Fibroblast of skin of abdomen (primary cell): ENCODE measurements at places on chromosomes 5 and 9.
A peak's percentile ranks its signal among the peaks of the same experiment; 100 is the strongest.

DNA sequence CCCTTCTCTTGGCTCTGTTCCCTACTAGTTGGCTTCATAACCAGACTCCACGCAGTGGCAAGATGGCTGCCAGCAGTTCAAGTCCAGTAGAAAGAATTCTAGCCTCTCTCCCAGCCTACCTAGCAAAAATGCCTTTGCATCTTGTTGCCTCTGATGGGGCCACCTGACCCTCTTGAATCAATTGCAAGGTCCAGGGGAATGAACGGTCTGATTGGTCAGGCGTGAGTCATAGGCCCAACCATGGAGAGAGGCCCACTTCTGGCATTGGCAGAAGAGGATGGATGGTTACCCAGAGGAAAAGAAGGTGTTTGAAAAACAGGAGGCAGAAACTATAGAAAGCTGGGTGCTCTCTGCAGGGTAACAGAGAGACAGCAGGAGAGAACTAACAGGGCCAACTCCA is 622.6 kb downstream of the CCDC171 start:
- DNase-seq: no peak

GRCh38 chr5:131538177-131538593 is 96.8 kb downstream of the RAPGEF6 start:
- DNase-seq: peak; percentile 65

GRCh38 chr9:38096238-38096805 is 27.3 kb upstream of the SHB start:
- DNase-seq: no peak

- no peak for DNase-seq
These were observed 28.3 kb downstream of the MARCHF6 start for GRCh38 chr5:10381803-10382202.

DNA sequence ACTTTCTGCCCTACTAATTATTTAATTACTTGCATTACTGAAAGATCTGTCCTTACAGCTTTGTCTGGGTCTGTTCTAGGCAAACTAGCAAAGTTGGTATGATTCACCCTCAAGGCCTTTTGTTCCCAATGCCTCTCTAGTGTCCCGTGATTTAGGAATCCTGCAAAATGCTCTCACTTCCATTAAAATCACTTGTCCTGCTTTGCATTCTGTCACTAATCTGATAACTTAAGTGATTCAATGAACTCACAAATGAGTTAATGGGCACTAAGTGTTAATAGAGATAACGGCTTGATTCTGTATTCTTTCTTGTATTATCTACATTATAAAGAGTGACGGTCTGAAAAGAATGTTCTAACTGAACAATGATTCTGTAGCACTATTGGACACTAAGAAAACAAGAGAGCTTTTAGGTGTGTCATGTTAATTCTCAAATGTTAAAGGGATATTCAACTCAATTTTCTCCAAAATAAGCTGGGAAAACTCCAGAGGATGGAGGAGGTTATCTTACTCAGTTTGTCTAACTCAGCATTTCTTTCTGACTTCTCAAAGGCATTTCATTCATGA is 697.3 kb downstream of the CETN3 start:
- DNase-seq: no peak

GRCh38 chr5:180605554-180606214 is 14.4 kb upstream of the SCGB3A1 start:
- peak; percentile 24 for DNase-seq

GRCh38 chr9:136283291-136284235 is 20.3 kb downstream of the CCDC187 start:
- peak; percentile 55 for DNase-seq

DNA sequence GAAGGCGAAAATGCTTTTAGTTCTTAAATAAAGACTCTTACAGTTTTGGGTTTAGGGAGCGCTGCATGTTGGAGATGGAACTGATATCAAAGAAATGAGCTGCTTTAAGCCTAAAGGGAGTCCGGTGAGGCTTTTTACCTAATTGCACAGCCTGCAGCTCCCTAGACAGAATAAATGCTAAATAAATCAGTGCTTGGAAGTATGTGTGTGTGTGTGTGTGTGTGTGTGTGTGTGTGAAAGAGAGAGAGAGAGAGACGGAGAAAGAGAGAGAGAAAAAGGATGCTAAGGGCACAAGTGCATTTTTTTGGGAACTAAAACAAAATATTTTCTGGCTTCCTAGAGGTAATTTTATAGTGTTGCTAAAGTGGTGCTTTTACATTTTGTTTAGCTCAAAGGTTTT is 88.4 kb downstream of the MTRR start:
- no peak for DNase-seq

DNA sequence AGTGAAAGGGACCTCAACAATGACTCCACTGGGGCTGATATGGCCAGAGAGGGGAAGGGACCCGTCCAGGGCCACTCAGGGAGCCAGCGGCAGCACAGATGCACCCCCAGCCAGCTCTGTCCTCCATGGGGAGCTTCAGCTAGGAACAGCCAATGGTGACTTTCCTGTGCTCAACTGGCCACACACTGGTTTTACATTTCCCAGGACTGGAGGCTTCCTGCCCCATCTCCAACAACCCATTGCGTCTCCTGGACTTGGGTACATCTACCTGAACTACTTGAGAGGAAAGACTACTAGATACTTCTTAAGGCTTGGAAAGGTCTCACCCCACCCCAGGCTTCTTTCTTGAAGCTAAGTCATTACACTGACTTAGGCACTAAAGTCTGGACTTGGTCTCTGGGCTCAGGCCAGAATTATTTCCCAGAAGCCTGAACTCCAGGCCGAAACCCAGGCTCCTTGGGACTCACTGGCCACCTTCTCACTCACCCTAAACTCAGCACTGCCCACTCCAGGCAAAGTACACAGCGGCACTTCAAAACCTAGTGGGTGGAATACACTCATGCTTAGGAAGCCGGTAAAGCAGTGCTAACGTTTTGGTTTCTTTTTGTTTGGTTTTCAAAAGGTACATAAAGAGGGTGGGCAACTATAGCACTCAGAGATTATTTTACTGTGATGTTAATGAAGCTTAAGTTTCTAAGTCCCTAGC is 1.5 kb downstream of the IGFBPL1 start:
- DNase-seq: no peak

GRCh38 chr9:112046181-112046580 is 128.9 kb downstream of the SUSD1 start:
- DNase-seq: peak; percentile 73

DNA sequence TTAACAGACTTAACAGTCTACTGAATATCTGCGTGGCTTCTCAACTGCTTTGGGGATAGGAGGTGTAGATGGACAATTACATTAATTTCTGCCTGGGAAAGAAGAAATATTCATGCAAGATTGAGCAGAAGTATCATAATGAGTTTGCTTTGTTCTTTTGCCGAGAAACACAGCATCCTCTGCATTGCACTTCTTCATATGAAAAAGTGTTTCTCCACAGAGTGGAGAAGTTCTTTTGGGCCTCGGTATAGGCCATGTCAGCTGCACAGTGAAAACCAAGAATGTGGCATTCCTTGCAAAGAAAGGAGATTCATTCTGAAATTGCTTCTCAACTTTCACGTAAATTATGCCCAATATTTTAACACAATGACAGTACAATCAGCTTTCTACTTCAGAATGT is 17.6 kb upstream of the SNX2 start:
- no peak for DNase-seq

DNA sequence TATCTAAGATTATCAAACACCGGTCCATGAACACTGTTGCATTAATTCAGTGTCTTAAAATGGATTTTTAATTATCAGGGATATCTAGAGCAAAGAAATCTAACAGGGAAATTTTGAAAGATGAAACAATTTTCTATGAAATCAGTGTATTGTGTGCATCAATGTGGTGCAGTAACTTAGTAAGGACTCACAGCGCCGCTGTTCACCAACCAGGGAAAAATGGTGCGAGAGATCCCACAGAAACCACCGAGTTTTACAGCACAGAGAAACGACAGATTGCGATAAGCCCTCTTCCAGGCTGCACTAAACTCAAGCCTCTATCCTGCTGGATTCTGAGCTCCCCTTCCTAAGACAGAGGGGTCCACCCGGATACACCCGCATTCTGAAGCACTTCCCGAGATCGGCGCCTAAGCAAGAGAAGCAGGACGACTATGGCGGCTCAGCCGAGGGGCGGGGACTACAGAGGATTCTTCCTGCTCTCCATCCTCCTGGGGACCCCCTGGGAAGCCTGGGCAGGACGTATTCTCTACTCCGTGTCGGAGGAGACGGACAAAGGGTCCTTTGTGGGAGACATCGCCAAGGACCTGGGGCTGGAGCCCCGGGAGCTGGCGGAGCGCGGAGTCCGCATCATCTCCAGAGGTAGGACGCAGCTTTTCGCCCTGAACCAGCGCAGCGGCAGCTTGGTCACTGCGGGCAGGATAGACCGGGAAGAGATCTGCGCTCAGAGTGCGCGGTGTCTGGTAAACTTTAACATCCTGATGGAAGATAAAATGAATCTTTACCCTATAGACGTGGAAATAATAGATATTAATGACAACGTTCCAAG is at the start of gene PCDHGA7:
Gene PCDHGA7, plus strand, starts transcription at position 274 of the 826 bp plus-strand sequence. Its CDS starts 158 bp downstream, at position 432.
- peak; percentile 42 for DNase-seq

GRCh38 chr9:113543982-113544303 is 80.4 kb downstream of the RGS3 start:
- DNase-seq: no peak

DNA sequence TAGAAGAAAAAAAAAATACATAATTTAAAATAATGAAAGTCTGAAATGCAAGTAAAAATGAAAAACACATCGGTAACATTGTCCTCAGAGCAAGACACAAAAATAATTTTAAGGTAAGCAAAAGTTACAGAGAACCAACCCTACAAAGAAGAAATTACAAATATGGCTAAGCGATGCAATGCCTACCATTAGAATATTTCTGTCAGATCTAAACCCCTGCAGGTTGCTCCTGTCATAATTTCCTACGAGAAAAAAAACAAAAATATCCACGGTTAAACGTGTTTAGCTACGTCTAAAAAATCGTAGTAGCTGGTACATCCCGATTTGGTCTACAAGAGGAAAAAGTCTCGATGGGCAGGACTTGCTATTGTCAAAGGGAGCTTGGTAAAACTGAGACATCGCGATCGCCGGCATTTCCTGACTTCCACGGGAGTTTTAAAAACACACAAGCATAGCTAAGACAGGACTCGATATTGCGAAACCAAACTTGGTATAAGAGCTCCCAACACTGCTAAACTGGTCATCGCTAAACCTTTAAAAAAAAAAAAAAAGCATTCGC is 1.1 kb upstream of the ANXA2R start:
- DNase-seq: peak; percentile 69

DNA sequence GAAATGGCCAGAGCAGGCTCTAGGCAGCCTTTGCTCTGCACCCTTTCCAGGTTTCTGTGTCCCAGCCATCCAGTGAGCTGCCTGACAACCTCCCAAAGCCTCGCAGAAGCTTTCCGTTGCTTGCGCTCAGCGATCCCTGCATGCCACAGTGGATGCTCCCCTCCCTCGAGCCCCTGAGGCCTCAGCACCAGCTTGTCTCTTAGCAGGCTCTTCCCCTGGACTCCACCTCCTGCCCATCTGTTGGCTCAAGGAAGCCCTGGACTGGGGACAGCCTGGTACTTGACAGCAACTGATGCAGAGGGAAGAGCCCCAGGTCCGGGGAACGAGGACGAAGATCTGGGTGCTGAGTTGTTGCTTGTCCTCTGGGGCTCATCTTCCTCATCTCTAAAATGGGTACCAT is 23.2 kb downstream of the TSPAN17 start:
- DNase-seq: no peak

- DNase-seq: no peak
These were observed 442.5 kb upstream of the COX7C start for GRCh38 chr5:86175224-86175623.

GRCh38 chr5:131482617-131483016 is 152.4 kb downstream of the RAPGEF6 start:
- DNase-seq: no peak

- DNase-seq: no peak
These were observed 101.3 kb downstream of the FBXL7 start for GRCh38 chr5:15601274-15601673.

- DNase-seq: peak; percentile 72
These were observed at the start of gene RABL6 for GRCh38 chr9:136807281-136808074. TSS of gene RABL6 (plus strand) at chr9:136807948. CDS start at chr9:136808197, 249 bp downstream.

DNA sequence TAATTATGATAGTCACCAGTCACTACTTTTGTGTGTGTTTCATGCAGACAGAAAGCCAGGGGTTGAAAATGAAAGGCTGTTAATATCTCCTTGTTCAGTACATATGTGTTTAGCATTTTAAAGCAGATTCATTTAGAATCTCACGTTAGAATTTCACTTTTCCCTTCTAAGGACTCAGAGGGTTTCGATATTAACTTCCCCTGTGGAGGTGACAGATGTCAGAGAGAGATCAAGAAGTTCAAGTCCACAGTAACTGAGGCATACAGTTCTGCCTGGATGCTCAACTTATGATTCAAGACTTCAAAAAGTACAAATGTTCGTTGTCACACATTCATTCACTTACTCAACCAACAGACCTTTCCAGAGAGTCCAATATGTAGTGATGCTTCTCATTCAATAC is 251.1 kb downstream of the EBF1 start:
- DNase-seq: no peak

DNA sequence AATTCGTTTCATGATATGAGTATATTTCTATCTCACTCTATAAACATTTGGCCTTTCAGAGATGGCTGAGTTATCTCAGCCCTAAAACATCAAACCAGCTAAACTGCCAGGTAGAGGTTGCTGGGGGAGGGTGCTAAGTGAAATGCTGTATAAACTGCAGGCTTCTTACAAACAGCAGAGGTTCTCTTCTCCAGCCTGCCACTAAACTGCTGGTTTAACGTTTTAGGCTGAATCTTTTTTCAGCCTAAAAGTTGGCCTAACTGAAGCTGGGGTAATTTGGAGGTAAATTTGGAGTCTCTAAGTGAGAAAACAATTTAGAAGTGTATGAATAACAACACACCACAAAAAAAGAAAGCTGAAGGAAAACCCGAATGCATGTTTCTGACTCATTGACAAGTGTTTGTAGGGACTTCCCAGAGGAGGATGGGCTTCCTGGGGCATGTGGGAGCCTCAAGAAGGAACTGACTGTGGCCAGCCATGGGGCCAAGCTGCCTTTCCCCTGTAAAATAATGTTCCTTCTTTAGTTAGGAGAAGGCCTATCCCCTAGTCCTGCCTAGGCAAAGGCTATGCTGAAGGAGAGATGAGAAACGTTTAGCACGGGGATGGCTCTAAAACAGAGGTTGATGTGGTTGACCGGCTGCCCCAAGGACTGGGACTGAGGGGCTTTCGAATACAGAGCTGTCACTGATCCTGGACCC is 44.3 kb downstream of the SLC28A3 start:
- peak; percentile 70 for DNase-seq

DNA sequence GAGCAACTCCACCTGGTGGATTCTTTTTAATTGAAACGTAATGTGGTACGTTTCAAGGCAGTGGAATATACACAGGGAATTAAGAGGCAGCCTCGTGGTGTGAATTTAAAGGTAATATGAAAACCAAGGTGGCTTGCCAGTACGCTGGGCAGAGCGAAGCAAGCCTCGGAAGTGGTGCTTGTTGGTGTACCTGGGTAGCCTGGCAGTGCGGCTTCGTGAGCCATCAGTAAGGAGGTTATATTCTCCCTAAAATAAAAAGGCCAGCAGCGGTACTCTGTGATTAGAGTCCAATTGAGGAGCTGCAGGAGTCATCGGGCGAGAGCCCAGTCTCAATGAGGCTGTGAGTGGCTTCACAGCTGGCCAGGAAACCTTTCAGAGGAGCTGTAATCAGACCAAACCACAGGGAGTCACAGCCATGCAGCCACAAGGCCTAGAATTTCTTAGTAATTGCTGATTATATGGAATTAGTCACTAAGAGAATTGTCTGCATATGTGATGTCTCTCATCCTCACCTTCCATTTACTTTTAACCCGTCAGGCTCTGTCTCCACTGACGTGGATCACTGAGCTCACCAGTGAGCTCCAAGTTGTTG is 57.7 kb downstream of the DCP2 start:
- DNase-seq: peak; percentile 93
